ENCODE measurements at places on chromosomes 2 and 18.

GRCh38 chr2:142944264-142944663 is 66.8 kb downstream of the KYNU start:
- no peak for DNase-seq

- DNase-seq: no peak
These were observed 24.0 kb downstream of the KCNIP3 start for GRCh38 chr2:95320986-95321767.

- DNase-seq: no peak
These were observed 736.6 kb downstream of the CBLN2 start for GRCh38 chr18:71807586-71807985.

DNA sequence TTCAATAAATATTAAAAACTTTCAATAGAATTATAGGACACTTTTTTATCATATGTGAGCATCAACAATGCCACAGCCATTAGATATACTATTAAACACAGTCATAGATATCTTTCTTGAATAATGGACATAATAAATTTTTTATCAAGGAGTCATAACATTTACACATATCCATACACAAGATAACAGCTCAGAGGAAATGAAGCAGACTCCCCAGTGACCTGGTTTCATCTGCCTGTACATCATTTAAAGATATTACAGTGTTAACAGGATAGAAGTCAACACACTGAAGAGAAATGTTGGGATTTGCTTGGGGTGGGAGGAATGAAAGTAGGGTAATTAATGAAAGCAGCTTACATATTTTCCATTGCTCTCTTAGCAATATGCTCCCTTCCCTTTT is 5.1 kb downstream of the SCG2 start:
- no peak for DNase-seq

DNA sequence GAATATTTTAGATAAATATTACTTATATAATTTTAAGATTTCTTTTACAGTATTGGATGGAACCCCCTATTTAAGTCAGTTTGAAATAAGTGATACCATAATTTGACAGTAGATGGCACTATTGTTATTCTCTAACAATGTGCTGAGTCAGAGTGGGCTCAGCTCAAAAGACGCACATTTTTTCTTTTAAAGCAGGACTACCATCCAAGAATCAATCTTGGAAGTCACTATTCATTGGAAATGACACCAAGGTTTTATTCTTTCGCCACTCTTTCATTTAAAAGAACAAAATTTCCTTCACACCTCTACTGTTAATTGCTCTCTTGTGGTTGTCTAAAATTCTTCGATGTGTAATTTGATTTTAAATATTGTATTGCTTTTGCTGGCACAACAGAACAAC is 32.6 kb upstream of the SPAG16 start:
- peak; percentile 62 for DNase-seq
